Stimulated activated CD4-positive, alpha-beta T cell treated with anti-CD3 and anti-CD28 coated beads, TNF-alpha, amount 100 ng/mL, for 24 hours (primary cell): ENCODE measurements at places on chromosomes 12 and 14.

DNA sequence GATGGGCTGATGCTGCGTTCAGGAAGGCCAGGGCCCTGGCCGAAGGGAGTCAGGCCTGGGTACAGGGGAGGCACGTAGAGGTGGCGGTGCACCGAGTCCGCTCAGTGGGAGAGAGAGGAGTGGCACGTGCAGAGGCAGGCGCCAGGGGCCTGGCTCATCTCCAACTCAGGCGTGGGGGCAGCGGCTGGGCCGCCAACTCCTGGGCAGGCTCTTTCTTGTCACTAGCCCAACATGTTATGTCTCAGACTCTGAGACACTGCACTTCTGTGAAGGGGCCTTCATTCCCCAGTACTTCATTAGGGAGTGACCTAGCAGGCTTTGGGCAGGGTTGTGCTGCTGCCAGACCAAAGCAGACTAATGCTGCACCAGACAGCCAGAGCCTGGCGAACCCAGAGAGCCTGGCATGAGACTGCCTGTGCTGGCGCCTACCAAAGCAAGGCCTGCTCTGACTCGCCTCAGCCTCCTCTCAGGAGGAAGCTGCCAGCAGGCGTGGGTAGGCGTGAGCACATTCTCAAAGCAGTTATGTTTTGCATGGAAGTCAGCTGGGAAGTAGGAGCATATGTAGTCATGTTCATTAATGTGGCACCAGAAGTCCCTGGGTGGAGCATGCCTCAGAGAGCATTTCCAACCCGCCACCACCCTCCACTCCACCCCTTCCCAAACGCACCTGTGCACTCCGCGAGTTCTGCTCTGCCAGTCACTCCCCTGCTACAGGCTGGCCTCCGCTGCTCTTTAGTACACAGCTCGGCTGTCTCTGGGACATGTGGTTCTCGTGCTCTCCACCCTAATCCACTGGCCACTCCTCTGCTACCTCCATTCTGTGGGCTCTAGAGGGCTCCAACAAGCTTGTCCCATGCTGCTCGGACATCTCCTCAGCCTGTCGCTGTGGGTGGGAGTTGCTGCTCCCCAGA lies 9.7 kb downstream of the CKB start:
- DNase-seq, result no peak

GRCh38 chr12:77814386-77814785 lies 16.3 kb upstream of the NAV3 start:
- DNase-seq, result no peak

DNA sequence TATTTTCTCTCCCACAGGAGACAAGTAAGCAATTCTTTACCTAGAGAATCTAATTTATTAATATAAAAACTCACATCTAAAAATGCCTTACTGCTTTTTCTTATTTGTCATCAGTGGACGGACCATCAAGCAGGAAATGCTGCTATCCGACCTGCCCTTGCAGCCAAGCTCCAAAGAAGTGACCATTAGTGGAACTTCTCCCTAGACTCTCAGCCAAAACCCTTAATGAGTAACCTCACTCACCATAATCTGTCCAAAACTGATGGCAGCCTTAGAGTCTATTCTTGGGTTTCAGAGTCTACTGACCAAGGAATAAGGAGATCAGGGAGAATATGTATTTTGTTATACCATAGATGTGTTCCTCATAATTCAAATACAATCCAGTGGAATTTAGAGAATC lies 60.9 kb upstream of the CFL2 start:
- no peak for DNase-seq

DNA sequence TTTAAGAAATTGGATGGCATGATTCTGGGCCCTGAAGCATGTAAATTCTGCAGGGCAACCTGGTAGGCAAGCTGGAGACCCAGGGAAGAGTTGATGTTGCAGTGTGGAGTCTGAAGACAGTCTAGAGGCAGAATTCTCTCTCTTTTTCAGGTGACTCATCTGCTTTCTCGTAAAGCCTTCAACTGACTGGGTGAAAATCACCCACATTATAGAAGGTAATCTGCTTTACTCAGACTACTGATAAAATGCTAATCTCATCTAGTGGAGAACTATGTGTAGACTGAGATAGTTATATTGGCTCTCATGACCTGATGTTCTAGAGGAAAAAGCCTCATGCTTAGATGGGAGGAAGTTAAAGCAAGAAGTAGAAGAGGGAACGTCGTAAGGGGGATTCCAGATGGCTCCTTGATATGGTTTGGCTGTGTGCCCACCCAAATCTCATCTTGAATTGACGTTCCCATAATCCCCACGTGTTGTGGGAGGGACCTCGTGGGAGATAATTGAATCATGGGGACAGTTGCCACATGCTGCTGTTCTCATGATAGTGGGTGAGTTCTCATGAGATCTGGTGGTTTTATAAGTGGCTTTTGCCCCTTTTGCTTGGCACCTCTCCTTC lies 723.8 kb downstream of the BCL11B start:
- peak; percentile 25 for DNase-seq

- no peak for DNase-seq
Observed at GRCh38 chr12:88141425-88141773, 489 bp downstream of the CEP290 start.

GRCh38 chr12:57085999-57086492 lies 2.9 kb upstream of the NAB2 start:
- DNase-seq, result no peak

DNA sequence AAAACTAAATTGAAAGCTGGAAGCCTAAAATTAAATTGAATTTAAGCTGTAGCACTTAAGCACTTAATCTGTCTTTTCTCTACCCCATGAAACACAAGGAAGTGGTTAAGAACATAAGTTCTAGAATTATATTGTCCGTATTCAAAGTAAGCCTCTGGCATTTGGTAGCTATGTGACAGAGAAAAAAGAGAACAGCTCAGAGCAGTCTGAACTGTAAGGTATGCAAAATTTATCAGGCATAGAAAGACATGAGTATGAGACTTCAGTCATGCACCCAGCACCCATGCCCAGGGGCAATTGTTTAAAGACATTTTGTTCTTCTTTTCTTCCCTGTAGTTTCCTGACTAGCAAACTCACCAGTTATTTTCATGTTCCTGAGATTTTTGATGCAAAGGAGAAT lies 116.7 kb downstream of the KCNMB4 start:
- no peak for DNase-seq

GRCh38 chr12:91331371-91331770 lies 148.8 kb upstream of the DCN start:
- DNase-seq, result no peak

DNA sequence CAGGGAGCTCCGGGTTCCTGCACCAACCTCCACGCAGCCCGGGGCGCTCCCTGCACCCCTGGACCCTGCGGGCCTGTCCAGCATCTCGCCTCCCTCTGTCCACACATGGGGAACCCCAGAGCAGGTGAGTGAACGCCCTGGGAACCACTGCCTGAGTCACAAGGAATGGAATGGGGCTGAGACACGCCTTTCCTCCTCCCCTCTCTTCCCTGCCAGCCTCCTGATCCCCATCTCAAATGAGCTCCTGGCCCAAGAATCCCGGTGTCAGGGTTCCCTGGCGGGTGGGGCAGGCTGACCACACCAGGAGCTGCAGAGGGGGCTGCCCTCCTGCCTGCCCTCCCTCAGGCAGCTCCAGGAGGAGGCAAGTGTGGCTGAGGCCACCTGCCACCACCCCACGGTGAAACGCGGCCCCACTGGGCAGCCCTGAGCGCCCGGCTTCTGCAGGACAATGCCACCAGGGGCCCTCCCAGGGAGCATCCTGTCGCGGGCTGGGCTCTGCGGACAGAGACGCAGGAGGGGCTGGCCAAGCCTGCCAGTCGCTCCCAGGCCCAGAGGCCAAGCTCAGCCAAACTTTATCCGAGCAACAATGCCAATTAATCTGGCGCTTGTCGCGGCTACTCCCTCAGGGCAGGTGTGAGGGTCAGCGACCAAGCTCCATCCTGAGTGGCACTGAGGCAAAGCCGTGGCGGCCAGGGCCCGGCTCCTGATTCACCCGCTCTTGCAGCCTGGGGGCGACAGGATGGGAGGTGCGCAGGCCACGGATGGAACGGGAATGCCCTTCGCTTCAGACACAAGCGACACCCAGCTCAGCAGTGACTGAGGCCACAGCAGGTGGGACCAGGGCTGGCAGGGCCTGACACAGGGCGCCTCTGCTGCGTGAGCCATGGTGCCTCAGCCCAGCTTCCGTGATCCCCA lies 44.3 kb downstream of the GALNT9 start:
- no peak for DNase-seq

DNA sequence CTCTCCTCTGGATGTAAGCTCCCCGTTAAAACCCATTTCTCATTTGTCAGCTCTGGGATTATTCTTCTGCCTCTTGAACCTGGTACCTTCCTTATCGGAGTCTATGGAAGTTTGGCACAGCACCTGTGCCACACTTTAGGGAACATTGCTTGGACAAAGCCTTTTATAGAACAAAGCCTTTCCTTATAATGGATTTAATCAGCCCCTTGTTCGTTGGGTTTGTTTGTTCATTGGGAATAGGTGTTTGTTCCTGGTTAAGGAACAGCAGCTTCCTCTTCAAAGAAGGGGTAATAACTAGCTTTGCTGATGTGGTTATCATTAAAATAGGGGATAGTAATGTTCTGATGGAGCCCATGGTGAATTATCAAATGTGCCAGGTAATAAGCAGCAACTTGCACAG lies 70.4 kb downstream of the NRXN3 start:
- no peak for DNase-seq

- no peak for DNase-seq
Observed at GRCh38 chr14:76837524-76837923, 11.3 kb downstream of the LRRC74A start.

DNA sequence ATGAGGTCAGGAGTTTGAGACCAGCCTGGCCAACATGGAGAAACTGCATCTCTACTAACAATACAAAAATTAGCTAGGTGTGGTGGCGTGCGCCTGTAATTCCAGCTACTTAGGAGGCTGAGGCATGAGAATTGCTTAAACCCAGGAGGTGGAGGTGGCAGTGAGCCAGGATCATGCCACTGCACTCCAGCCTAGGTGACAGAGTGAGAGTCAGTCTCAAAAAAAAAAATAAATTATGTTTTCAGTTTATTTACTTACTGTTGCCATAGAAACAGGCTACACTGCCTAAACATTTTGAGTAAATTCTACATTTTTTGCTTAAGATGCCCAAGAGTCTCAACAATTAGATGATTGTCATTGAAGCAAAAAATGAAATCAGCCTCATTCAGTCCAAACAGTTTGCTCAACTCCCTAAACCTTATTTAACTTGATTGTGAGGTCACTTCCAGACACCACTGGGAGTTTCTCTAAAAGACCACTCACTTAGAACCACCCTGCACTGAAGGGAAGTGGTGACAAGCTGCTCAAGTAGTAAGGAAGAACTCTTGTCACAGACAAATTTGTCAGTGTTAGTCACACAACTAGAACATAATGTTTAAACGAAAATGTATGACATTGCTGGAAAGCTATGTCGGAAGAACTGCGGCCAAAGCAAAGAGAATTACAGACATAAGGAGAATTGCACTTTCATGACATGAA lies 9.8 kb upstream of the GNPNAT1 start:
- DNase-seq, result no peak

DNA sequence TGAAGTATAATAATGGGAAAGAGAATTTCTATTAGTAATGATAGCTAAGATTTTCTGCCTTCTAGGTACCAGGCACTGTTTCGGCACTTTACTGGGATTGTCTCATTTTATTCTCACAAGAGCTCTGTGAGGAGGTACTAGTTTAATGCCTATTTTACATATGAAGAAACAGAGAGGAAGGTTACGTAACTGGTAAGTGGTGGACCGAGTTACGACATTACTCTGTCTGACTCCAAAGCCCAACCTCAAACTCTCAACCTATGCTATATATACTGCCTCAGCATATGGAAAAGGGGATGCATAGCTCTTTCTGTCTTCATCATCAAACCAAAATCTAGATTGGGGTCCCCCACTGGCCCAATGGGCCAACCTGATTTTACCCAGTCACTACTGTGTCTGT lies 133.5 kb downstream of the KTN1 start:
- DNase-seq, result no peak

DNA sequence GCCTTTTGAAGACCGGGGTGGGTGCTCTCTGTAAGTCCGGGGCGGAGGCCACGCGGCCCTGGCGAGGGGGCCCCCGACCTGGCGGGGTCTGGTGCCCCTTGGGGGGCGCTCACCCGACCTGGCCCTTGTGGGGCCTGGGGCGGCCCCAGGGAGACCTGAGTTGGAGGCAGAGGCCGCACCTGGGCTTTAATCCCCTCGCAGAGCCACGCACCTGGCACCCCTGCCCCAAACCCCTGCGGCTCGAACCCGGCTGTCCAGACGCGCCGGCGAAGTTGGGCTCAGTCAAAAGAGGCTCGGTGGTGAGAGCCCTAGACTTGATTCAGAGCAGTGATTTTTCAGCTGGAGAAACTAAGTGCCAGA lies 267 bp downstream of the CFAP251 start:
- no peak for DNase-seq

- no peak for DNase-seq
Observed at GRCh38 chr12:132837693-132838409, 9.2 kb upstream of the GOLGA3 start.

DNA sequence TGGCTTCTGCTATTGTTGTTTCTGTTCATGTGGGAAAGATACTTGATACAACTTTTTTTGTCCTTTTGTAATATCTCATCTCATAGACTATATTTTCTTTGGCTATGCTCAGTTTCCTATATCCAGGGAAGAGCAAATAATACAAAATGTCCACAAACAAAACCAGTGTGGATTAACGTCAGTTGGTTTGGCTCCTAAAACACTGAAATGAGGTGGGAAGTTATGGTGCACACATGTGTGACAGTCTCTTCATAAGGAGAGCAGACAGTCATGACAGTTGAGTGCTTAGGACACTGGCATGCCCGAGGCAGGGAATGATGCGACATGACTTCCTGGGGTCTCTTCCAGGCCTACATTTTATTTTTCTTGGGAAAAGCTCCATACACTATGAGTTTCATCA lies 27.5 kb downstream of the RHOJ start:
- DNase-seq, result no peak

DNA sequence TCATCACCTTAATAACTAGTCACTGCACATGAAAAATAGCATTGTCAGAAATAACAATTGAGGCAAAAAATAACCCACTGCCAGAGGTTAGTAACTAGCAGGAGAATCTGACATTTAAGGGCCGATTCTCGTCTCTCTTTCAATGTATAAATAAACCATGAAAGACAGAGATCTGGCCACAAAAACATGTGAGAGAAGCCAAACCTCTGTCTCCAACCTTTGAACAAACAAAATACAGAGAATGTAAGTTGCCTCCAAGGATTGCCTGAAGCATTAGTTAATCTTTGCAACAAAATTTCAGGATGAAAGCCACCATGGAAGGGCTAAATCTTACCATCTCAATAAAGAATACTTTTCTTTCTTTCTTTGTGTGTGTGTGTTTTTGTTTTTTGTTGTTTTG lies 257.4 kb upstream of the TMTC1 start:
- DNase-seq, result no peak

- DNase-seq, result no peak
Observed at GRCh38 chr14:38004610-38004879, 203.2 kb upstream of the SSTR1 start.

DNA sequence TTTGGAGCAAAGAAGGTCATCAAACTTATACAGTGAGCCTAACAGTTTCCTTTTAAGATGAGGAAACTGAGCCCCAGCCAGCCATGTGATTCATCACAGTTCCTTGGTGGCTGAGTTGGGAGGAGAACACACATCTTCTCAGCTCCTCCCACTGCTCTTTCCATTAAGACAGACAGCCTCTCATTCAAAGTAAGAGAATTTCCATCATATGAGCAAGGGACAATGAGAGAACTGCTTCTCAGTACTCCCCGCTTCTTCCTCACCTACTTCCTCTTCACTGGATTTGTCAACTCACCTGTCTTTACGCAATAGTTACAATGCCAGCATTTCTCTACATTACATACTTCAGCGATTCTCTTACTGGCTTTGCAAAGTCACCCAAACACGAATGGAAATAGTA lies 2.2 kb downstream of the IFNG start:
- DNase-seq, result peak; percentile 26

- DNase-seq, result no peak
Observed at GRCh38 chr14:85474431-85474830, 55.5 kb upstream of the FLRT2 start.

- DNase-seq, result no peak
Observed at GRCh38 chr12:96403870-96404269, 3.6 kb upstream of the CDK17 start.
